ENCODE measurements at places on chromosomes 11 and 22.

- DNase-seq: peak; percentile 24
These were observed 3.1 kb downstream of the ENDOD1 start for GRCh38 chr11:95092549-95093324.

DNA sequence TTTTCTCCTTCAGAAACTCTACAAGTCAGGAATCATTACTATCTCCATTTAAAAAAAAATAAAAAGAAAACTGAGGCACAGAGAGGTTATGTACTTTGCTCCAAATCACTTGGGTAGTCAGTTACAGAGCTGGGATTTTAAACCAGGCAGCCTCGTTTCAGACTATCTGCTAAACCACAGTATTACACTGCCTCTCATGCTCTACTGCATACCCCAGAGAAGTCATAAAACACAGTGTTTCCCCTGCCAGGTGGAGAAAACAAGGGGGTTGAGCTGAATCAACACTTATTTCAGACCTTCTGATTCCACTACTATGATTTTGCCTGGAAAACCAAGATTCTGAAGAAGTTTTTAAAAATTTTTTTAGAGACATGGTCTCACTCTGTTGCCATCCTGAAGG is 132.9 kb upstream of the POU2AF2 start:
- DNase-seq: no peak

DNA sequence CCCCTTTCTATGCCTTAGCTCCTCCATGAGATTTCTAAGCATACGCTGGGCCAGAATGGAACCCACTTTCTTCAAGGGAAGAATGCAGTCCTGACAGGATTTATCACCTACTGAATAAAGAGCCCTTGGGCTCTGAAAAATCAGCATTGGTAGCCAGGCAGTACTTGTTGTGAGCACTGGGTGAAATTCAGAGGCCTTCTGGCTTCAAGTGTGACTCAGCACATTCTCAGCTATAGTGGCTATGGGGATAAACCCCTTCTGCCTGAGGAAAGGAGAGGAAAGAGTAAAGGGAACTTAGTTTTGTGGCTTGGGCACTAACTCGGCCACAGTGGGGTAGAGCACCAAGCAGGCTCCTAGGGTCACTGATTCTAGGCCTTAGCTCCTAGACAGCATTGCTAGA is 574.8 kb downstream of the JRKL start:
- no peak for DNase-seq

DNA sequence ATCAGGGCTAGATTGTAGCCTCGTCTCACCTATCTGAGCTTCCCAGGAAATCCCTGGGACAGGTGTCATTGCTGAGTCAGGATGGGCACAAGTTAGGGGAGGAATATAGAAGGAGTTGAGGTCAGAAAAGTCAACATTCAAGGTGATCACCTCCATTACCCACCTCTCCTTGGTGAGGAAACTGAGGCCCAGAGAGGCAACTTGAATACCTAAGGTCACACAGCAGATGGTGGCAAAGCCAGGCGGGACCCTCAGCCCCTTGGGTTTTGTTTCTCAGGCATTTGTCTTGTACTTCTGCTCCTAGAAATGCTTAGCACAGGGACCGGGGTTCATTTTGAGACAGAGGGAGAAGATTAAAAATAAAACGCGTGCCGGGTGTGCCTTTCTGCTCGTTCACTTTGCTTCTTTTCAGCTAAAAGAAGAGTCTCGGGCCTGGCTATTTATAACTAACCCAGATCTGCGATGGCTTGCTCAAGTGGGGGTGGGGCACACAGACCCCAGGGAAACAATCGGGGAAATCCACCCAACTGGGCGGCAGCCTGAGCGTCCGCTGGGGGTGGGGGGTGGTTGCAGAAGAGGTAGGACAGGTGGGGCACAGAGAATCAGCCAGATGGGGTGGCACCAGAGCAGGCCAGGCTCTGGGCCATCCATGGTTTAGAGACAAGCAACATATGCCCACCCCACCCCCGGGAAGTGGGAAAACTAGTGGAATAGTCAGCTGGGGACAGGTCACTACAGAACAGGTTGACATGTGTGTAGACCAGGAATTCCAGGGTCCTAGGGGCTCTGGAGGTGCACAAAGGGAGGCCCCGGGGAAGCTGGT is 3.9 kb upstream of the GNAZ start:
- DNase-seq: no peak

GRCh38 chr22:39456522-39457197 is at the start of gene MGAT3:
TSS of gene MGAT3 (plus strand) at chr22:39457012. CDS start at chr22:39487348, 30,336 bp downstream.
- DNase-seq: no peak

DNA sequence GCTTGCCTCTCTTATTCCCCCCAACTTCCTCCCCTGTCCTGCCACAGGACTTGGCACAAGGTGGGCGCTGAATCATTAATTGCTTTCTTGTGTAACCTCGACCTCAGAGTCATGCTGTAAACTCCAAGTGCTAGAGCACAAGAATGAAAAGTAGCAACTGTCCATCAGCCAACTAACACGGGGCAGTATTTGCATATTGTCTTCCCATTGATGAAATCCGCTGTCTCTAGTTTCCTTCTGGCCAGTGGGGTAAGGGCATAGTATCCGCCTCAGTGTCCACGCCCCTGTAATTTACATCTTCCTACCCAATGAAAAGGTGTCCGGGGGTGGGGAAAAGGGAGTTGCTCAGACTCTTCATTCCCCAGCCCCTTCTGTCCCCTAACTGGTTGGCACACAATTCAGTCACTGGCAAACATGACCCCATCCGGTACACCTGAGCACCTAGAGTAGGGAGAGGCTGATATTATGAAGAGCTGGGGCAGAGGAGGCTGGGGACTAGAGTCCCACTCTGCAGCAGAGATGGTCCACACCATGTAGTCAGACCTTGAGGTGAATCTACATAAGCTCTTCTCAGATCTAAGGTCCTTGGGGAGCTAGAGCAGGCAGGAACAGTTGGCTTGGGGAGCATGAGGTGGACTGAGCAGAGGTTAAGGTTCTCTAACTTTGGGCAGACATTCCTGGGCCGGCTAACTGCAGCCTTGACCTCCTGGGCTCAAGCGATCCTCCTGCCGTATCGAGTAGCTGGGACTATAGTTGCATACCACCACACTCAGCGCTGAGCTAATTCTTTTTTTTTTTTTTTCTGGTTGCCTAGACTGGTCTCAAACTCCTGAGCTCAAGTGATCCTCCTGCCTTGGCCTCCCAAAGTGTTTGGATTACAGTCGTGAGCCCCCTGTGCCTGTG is 6.8 kb upstream of the GGA1 start:
- DNase-seq: peak; percentile 69

DNA sequence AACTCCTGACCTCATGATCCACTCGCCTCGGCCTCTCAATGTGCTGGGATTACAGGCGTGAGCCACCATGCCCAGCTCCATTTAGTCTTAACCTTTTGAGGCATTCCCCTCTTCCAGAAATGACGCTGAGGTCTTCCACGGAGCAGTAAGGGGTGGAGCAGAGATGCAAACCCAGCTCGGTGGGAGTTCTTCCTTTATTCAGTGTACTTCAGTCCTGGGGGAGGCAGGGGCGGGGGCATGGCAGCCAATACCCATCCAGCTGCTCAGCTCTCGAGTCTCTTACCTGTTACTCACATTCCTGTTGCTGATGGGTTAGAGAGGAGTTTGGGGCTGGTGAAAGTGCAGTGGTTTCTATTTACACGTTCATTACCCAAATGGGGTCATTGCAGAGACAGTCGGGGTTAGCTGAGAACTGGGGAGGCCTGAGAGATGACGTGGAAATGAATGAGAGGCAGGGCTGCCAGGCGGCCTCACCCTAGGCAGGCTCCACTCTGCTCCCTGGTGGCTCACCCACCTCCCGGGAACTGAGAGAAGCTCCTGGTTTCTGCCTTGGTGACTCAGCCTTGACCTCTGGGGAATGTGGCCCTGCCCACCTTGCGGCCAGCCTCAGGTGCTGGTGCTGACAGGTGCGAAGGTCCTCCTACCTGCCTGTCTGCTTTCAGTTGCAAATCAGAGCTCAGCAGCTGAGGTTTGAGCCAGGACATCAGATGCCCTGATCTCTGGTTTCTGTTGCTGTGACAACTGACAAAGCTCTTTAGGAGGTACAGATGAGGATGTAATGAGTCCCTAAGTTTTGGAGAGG is 13.4 kb upstream of the ST14 start:
- no peak for DNase-seq

DNA sequence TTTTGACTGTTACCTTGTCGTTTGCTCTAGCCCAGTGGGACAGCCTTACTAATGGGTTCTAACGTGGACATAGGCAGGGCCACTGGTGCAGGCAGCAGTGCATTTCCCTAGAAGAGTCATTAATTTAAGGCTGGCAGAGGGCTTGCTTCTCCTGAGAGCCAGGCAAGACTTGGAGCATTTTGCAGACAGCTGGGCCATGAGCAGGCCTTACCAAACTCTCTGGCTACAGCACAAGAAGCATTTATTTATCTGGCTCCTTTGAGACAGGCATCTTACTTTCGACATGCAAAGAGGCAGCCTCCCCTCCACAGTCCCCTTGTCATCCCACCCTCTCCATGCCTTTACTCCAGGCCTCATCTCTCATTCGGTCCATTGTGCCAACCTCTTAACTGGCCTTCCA is 139.9 kb downstream of the CSNK2A3 start:
- no peak for DNase-seq

DNA sequence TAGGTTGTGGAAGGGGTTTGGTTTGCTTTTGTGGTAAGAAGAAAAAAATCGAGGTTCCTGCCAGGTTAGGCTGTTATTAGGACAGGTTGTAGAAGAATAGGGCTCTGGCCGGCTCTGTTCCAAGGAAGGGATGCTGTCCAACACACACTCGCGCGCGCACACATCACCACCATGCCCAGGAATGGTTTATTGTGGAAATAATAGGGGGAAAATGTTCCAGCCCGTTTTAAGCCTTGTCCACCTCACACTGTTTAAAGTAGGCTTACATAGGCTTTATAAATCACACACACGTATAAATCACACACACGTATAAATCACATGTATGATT is 1.2 kb upstream of the ARHGAP20 start:
- no peak for DNase-seq

- no peak for DNase-seq
These were observed 14.9 kb downstream of the DSCAML1 start for GRCh38 chr11:117782101-117782500.

DNA sequence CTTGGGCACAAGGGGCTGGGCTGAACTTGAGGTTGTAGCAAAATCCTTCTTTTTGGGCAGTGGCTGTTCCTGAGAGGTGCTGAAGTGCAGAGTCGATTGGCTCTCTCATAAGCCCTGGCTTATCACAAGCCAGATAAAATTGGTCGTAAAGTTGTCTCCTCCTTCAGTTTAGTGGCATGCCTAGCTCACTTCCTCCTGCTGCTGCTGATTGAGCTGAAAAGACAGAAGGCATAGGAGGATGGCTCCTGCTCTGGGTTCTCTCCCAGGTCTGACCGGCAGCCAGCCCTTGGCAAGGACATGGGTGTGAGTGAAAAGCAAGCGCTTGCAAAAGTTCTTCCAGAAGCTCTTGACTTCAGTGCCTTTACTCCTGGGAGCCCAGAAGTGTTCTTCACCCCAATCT is 83.9 kb downstream of the LDLRAD3 start:
- DNase-seq: no peak

- no peak for DNase-seq
These were observed 32.8 kb upstream of the LINC01488 start for GRCh38 chr11:69448471-69449284.

- no peak for DNase-seq
These were observed 82.1 kb downstream of the USP47 start for GRCh38 chr11:11923828-11924227.

DNA sequence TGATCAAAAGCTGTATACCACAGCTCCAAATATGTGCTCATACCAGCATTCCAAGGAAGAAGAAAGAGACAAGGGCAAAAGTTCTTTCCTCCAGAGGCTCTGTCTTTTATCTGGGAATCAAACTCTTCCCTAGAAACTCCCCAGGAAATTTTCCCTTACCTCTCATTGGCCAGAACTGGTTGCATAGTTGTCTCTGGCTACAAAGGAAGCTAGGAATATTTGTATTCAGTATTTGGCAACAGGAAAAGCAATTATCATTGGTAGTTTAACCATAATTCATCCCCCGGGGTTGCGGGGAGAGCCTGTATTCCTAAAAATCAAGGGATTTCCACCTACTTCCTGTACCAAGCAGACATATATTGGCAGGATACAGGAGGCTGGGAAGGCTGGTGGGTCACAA is 10.5 kb upstream of the ZFTA start:
- no peak for DNase-seq

- no peak for DNase-seq
These were observed 90.7 kb downstream of the MORC2 start for GRCh38 chr22:30877662-30878515.

DNA sequence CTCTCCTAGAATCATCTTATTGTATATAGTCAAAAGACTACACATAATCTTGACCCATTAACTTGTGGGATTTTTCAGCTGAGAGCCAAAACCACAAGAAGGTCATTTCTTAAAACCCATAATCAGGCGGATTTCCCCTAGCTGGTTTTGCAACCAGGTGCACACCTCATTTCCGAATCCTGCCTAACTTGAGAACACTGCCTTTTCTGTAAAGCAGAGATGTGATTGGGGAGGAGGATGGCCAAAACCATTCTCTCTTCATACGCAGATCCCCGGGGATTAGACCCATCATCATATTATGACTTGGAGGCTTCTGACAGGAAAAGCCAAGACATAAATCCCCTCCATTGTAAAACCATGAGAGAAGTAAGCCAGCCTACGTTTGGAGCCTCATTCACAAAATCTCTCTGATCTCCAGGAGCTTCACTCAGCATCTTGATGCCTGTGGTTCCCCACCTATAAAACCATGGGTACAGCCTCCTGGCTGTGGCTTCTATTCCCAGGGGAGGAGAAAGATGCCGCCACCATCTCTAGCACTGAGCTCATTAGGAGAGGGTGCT is 191.3 kb downstream of the KIF18A start:
- DNase-seq: no peak

- DNase-seq: no peak
These were observed 42.5 kb downstream of the CLPB start for GRCh38 chr11:72391638-72392423.

DNA sequence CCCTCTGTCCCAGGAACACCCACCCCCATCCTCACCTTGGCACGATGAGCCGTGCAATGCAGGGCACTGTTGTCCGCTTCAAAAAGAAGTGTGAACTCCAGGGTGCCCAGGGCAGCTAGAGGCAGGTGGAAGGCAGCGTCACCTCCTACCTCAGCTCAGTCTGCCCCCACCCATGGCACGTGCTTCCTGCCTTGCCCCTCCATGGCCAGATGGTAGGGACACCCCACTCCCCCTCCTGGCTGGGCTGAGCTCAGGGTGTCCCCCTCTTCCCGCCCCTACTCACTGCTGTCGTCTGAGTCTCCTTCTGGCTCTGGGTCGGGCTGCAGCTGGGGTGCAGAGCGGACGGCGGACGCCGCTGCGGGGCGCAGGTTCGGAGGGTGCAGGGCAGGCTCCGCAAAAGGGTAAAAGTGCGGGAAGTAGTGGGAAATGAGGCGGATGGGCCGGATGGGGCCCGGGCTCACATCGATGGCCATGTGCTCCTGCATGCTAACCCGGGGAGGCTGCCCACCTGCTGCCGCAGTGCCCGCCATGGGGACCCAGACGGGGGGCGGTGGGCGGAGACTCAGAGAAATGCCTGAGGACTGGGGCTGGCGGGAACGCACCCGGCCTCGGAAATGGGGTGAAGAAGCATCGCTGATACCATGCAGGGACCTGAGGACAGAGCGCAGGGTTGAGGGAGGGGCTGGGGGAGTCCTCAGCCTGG is 9.1 kb downstream of the NDUFV1 start:
- no peak for DNase-seq

GRCh38 chr22:17724678-17725499 is 49.4 kb downstream of the BID start:
- DNase-seq: no peak
